ENCODE measurements at places on chromosomes 16 and 17.

GRCh38 chr17:17886726-17887125 is 49.9 kb upstream of the SREBF1 start:
- DNase-seq, result no peak

GRCh38 chr16:57916735-57917438 is 54.0 kb downstream of the CNGB1 start:
- DNase-seq, result no peak

DNA sequence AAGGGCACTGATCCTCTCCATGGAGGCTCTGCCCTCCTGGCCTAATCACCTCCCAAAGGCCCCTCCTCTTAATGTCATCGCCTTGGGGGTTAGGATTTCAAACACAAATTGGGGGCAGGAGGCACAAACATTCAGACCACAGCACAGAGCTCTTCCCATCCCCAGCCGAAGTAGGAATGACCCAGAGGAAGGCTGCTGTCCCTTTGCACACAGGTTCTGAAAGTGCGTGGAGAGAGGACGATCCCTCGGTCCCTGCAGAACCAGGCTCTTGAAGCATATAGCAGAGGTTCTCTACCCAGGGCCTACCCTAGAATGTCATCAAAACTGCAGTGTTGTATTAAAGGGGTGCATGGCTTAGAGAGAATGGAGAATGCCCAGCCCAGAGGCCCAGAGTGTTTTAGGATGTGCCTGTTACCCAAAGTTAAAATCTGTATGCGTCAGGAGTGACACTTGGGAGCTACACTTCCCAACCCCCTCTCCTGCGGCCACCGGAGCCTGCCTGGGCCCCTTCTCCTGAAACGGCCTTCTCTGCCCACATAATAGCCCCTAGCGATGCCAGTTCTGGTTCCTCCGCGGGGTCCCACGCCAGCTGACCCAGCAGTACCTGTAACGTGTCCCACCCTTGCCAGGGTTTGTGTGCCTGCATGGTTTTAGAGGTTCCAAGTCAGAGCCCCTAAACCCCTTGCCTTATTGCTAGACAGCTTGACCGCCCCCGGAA is 159.5 kb upstream of the CACNG5 start:
- no peak for DNase-seq

GRCh38 chr17:81046770-81047359 is 11.9 kb downstream of the BAIAP2 start:
- DNase-seq, result no peak

GRCh38 chr17:82236142-82236971 is 7.5 kb downstream of the SLC16A3 start:
- DNase-seq, result peak; percentile 12

- DNase-seq, result peak; percentile 11
Observed at GRCh38 chr16:90057738-90058173, 19.4 kb downstream of the PRDM7 start.

DNA sequence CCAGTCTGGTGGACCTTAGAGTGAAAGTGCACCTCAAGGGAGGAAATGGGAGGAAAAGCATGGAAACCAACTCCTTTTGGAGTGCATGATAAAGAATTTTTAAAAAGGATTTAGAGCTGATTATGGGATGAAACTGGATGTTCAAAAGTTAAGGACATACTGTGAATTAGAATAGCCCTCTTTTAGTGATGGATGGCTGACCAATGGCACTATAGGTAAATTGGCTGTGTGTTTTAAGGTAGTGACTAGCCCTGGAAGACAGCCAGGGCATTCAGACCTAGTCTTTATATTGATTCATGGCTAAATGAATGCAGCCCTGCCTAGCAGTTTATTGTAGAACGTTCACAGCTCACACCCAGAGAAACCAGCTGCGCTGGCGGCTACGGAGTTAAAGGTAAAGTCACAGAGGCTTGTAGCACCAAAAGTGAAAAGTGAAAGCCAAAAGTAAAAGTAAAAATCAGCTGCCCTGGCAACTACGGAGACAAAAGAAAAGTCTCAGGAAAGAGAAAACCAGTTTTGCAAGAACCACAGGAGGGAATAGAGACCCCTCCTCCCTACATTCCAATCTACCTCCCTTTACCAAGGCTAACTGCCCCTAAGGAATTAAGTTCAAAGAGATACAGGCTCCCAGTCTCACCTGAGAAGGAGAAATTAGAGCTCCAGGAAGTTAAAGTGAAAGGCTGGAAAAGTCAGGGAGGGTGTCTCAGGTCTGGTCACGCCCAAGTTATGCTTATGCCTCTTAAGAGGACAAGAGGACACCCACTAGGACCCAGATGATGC is 21.8 kb downstream of the ACSM1 start:
- DNase-seq, result peak; percentile 47

DNA sequence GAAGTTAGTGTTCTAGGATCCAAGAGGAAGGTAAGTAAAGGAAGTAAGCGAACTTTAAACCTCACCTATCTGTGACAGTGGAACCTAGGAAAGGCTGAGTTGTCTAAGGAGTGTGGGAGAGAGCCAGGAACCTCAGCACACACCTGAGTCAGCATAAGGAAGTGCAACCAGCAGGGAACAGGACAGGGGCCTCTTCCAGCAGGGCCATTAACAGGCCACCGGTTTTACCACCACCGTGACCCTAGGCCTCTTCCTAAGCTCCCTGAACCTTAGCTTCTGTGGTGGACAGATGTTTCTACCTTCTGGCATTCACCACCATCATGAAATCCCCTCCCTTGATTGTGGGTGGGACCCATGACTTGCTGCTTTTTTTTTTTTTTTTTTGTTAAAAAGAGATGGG is 26.7 kb upstream of the GPATCH8 start:
- DNase-seq, result no peak

- DNase-seq, result peak; percentile 39
Observed at GRCh38 chr17:4949321-4950074, 1.2 kb upstream of the PFN1 start.

DNA sequence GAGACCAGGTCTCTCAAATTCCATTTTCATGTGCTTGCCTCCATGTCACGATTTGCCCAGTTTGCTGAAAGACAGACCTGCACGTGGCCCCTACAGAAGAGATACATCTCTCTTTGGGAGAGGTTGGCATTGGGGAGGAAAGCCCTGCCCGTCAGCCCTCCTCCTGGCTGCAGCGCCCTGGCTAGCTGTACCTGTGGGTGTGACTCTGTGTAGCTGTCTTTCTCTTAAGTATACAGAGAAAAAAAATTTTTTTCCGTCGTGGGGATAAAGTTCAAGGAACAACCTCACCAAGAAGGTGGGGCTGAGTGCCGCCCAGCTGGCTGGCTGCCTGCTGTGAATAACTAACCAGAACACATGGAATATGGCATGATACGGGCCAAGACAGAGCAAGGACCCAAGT is 26.5 kb downstream of the TMEM98 start:
- no peak for DNase-seq

DNA sequence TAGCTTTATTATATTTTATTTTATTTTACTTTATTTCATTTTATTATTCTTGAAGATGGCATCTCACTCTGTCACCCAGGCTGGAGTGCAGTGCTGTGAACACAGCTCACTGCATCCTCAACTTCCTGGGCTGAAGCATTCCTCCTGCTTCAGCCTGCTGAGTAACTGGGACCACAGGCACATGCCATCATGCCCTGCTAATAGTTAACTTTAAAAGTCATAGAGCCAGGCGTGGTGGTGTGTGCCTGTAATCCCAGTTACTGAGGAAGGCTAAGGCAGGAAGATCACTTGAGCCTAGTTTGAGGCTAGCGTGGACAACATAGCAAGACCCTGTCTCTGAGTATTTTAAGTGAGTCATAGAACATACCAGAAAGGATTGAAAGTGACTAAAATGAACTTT is 38.7 kb downstream of the ESRP2 start:
- no peak for DNase-seq

GRCh38 chr17:50834429-50835300 is 721 bp upstream of the WFIKKN2 start:
- no peak for DNase-seq

- DNase-seq, result no peak
Observed at GRCh38 chr17:1423456-1424135, 23.6 kb upstream of the YWHAE start.

GRCh38 chr17:30816165-30816564 is 8.3 kb downstream of the CRLF3 start:
- DNase-seq, result no peak

- DNase-seq, result no peak
Observed at GRCh38 chr17:13550291-13550690, 51.4 kb downstream of the HS3ST3A1 start.

DNA sequence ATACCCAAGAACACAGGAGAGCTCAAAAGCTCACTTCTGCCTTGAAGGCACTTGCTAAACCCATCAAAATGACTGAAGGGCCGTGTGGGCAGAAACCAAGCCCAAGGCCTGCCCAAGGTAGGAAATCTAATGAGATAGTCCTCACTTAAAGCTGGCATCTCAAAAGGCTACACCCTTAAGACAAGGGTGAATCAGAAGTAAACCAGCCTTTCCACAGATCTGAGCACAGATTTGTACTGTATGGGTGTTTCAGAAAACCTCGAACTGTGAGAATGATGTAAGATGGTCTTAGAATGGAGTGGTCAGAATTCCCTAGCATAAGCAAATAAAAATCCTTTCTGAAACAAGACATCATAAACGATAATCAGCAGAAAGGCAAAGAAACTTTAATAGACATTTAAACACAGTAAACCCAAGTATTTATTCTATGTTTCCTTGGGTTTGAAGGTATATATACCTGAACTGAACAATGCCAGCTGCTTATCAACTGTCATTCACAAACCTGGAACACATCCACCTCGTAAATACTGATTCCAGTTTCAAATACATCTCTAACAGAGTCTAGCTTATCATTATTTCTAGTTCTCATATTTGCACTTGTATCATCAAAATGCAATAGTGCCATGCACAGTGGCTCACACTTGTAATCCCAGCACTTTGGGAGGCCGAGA is 37.8 kb downstream of the GLG1 start:
- DNase-seq, result no peak

DNA sequence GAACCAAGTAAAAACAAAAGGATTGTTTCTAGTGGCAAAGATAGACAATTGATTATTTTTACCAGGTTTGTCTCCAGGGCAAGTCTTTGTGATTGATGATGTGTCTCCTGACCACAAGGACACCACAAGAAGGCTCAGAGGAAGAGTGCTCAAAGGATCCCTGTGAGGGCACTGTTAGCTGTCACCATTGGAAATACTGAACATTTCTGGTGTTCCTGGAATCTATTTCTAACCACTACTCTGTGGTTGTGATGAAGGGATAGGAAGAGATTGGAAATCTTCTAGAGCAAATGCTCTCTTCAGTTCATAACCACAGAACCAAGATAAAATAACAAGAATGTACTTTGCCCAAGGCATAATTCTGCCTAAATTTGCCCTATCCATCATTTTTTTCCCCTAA is 15.3 kb downstream of the RNF43 start:
- DNase-seq, result no peak

DNA sequence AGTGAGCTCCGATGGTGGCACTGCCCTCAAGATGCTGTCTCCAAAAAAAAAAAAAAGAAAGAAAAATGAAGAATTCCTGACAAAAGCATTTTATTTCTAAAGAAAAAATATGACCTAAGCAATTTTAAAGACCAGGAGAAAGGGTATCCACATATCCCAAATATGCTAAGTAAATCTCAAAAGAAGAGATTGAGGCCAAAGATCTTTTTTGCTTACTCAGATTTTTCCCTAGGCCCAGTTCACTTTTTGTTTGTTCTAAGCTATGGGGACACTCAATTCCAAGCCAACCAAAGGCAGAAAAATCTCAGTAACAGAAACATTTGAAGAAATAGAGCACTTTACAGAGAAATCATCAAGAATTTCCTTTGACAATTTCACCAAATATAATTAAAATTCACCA is 150.8 kb downstream of the SOX9 start:
- no peak for DNase-seq

GRCh38 chr17:7697828-7698588 is 7.0 kb upstream of the EFNB3 start:
- no peak for DNase-seq

DNA sequence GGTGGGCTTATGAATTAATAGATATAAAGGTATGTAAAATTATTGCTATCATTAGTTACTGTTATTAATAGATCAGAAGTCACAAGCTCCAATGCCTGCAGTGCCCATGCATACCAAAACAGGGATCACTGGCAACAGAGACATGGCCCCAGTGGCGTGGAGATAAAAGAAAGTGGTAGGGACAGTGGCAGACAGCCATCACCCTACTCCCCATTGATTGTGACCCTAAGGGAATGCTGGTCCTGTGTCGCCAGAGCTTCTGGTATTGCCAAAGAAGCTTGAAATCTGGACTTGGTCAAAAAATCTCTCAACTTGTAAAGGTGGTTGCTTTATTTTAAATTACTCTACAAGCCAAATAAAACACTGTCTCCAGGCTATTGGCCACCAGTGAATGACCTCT is 279.1 kb downstream of the IRX3 start:
- no peak for DNase-seq

- DNase-seq, result no peak
Observed at GRCh38 chr16:28561557-28562187, 8.0 kb downstream of the SGF29 start.

DNA sequence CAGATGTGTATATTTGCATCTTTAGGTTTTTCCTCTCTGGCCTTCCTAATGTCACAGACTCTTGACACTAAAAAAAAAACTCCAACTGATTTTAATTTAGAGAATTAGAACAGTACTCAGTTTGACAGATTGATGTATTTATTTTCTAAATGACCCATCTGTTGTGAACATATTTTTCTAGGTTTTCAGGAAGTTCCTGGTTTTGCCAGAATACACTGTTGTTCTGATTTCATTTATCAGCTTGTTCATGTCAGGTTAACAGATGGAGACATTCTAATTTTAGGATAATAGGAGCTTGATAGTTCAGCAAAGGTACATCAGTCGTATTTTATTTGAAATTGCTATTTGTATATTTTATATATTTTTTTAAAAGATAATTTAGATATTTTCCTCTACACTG is 133.4 kb downstream of the TANC2 start:
- no peak for DNase-seq

- DNase-seq, result no peak
Observed at GRCh38 chr17:57363998-57364643, 107.8 kb downstream of the MSI2 start.

GRCh38 chr16:9123871-9124270 is 32.4 kb downstream of the HAPSTR1 start:
- DNase-seq, result peak; percentile 52

- DNase-seq, result no peak
Observed at GRCh38 chr16:14609716-14610115, 20.3 kb downstream of the PARN start.

DNA sequence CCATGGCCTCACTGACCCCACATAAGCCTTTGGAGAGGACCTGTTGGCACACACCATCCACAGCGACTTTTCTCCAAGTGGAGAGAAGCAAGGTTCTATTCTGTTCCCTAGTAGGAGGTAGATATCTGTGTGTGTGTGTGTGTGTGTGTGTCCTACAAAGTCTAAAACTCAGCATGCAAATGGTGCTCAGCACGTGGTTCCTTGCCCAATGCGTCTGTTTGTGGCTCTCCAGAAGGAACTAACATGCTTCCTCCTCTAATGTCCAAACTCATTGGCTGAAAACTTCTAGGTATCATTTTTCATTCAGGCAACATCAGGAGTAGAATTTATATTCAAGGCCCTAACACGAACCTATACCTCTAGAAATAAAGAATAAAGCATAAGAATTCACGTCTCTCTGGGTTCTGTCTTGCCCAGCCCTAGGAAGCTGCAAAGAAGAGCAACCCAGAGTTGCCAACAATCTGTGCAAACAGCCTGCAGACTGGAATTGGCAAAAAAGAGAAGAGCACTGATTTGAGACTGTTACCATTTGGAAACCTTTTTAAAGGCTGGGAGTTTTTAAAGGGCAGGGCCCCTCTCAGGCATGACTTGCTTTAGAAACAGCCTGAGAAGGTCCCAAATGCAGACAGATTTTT is 25.5 kb downstream of the MAP3K14 start:
- DNase-seq, result peak; percentile 57
